ENCODE measurements at places on chromosomes 5 and 9. TPM values are rescaled to one million over a fixed set of nuclear protein-coding genes. Genes with fewer than 3 reads are reported as not detected.

AGPAT2 gene
- 24.8 TPM for total RNA-seq

SLC6A7 gene
- total RNA-seq, result not detected

FGD3 gene
- 1.3 TPM for total RNA-seq

TEX10 gene
- total RNA-seq, result 17.8 TPM

SLC25A48 gene
- total RNA-seq, result not detected

DCAF10 gene
- 16.9 TPM for total RNA-seq

FCN1 gene
- total RNA-seq, result 0.43 TPM

PCDH12 gene
- 2.8 TPM for total RNA-seq

F2RL2 gene
- not detected for total RNA-seq

APBB3 gene
- 36.0 TPM for total RNA-seq

GRCh38 chr9:110579862-110580219 is 300 bp upstream of the SVEP1 start:
- no peak for DNase-seq

GRCh38 chr9:134455934-134456755 is 129.9 kb downstream of the RXRA start:
- peak; percentile 84 for DNase-seq

GRCh38 chr9:86485359-86485758 is 131.1 kb upstream of the TUT7 start:
- no peak for DNase-seq

GRCh38 chr5:32190095-32190494 is 16.0 kb upstream of the GOLPH3 start:
- DNase-seq, result no peak

DNA sequence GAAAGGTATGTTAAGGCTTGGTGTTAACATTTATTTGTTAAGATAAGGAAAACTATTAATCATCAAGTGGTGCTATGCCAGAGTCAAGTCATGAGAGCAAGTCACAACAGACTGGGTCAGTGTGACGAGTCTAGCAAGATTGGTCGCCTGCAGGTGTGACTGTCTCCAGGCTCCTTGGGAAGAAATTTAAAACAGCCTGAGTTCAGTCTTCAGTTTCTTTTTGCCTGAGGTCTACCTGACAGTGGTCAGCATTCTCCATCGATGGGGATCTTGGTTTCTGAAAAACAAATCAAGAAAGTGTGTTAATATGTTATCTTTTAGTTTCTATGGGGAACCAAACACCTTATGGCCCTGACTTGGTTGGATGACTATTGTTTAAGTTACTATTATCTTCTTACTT is 56.3 kb downstream of the CETN3 start:
- no peak for DNase-seq

DNA sequence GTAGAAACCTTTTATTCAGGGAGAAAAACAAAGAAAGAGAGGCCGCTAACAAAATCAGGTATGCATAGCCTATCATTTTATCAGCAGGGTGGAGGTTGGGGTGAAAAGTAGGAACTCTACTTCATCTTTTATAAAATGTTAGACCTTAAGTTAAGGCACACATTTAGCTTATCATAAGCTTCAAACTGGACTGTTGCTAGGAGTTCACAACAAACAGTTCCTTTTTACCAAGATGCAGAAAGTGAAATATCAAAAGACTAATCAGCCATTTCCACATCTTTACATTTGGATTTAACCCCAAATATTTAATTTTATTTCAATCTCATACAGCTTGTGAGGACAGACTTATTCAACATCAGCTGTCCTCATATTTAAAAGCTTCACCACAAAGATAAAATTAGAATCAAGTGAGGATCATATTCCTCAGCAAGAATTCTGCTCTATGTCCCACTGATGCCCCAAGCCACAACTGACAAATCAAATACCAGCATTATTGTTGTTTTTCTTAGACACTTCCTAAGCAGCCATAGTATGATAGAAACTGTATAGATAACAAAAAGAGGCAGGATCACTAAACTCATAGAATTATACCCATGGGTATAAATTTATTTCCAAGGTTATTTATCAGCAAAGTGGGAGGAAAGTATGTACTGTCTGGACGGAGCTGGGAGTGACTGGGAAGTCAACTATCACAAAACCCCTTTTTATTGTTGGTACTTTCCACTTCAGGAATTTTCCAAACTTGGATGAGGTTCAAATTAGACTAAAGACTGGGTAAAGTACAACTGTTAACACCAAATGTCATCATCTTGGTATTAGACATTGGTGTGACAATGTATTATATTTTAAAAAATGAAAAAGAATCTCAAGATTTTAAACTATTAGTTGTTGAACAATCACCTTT is 29.9 kb upstream of the MYOT start:
- DNase-seq, result no peak

- DNase-seq, result no peak
Measured at GRCh38 chr9:16135968-16136367, 583.1 kb downstream of the CCDC171 start.

- no peak for DNase-seq
Measured at GRCh38 chr5:168747987-168748777, 169.0 kb upstream of the PANK3 start.

DNA sequence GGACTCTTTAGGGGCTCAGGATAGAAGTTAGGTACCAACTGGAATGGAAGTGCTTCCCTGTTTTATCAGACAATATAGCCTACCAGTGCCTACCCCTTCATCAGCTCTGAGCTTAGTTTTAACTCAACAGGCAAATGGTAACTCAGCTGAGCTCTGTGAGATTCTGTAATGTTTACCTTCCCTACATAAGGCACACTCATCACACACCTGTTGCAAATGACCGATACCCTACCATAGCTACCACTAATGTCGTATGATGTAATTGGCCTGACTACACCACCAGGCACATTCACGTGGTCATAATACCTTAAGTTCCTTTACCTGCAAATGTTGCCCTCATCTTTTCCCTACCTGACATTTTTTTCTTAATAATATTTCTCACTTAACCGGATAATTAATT is 254.8 kb downstream of the ADGRV1 start:
- DNase-seq, result no peak
